ENCODE measurements at places on chromosomes 16 and 17.
A peak's percentile ranks its signal among the peaks of the same experiment; 100 is the strongest.

DNA sequence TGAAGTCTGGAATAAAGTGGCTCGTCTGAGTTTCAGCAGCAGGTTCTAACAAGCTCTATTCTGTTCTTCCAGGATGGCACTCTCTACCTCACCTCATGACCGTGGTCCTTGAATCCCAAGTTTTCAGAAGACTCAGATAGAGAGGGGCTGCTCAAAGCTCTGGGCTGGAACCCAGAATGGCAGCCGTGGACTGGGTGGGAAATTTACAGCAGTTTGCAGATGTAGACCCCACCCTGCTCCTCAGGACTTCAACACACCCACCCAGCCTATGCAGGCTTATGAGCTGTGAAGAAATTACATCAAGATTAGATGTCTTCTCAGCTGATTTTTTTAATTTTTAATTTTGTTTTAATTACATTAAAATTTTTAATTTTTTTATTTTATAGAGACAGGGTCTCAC lies 59.4 kb downstream of the METRNL start:
- no peak for DNase-seq

DNA sequence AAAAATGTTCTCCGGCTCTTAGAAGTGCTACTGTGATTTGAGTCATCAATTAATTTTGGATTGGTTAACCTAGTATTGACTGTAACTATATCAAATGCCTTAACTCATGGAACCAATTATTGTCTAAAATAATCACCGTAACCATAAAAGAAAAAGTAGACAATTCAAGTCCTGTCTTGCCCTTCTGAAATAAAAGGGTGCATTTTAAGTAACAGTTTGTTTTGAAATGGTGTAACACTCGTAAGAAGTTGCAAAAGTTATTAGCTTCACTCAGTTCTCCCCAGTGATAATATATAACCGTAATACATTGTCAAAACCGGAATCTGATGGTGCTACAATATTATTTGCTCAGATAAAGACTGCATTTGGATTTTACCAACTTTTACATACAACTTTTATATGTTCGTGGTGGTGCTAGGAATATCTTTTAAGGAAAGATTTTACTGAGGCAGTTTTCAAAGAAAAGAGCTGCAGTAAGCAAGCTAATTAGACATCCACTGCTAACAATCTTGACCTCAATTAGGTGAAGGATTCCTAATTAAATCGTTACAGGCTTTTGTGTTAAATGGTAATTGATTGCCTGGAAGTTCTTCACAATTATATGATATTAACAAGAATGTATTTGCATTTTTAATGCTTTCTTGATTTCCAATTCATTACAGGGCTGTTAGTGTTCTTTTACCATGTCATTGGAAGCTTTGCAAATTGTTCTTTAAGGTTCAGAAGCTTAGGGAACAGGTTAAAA lies 413.1 kb upstream of the MON1B start:
- no peak for DNase-seq

- peak; percentile 49 for DNase-seq
Observed at GRCh38 chr16:12819126-12820117, 15.7 kb upstream of the CPPED1 start.

DNA sequence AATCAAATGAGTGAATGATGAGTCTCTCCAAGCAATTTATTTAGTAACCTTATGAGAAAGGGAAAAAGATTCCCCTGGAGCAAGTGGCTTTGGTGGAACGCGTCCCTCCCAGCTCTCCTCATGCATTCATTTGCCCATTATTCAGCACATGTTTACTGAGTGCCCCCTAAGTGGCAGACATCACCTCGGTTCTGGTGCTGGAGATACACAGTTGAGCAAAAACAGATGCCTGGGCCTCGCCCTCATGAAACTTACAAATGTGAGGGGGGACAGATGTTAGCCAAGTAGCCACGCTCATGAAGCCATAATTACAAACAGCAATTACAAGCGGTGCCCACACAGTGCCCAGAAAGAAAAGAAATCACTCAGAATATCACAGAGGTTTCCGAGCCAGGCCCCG lies 45.1 kb upstream of the CIBAR2 start:
- no peak for DNase-seq

Measured in NK-92 treated with Interleukin-12 subunit alpha and Interleukin-12 subunit beta, amount 100 ng/mL, for 24 hours (cell line).